ENCODE measurements at places on chromosomes 5 and 9.

DNA sequence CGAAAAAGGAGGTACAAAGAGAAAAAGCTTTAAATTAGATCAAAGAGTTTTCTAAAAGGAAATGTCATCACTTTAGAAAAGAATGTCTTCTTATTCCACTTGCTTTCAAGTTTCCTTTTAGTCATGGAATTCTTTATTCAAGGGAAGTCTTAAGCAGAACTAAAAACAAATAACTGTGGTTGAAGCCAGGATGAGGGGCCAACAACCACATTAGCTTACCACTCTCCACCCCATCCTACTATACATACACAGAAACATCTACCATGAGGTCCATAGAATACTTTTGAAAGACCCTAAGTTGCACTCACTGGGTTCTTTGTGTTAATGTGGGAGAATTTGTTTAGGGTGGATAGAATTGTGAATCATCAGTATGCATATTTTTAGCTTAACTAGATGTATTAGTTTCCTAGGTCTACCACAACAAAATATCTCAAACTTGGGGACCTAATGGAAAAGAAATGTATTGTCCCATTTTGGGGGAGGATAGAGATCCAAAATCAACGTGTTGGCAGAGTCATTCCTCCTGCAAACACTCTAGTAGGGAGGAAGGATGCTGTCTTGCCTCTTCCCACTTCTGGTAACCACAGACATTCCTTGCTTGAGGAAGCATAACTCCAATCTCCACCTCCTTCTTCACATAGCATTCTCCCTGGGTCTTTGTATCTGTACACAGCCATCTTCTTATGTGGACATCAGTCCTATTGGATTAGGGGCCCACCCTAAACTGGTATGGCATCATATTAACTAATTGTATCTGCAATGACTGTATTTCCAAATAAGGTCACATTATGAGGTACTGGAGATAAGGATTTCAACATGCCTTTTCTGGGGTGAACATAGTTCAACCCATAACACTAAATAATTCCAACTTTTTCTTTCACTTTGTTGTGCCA, 239.4 kb downstream of the LURAP1L start:
- DNase-seq = no peak

DNA sequence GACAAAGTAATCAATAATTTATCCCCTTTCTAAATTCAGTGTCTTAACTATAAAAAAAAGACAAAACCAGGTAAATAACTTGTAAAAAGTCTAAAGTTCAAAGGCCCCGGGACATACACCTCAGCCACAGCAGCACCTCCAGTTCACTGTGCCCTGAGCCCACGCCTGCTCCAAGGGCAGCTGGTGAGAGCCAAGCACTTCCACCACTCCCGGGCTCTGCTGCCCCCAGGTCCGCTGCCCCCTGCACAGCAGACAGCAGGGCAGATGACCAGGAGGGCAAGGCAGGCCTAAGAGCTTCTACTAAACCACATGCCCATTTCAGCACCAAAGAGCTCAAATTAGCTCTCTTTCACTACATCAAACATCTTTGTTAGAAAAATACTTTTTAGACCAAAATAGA, 91.9 kb downstream of the CAMSAP1 start:
- no peak for DNase-seq

DNA sequence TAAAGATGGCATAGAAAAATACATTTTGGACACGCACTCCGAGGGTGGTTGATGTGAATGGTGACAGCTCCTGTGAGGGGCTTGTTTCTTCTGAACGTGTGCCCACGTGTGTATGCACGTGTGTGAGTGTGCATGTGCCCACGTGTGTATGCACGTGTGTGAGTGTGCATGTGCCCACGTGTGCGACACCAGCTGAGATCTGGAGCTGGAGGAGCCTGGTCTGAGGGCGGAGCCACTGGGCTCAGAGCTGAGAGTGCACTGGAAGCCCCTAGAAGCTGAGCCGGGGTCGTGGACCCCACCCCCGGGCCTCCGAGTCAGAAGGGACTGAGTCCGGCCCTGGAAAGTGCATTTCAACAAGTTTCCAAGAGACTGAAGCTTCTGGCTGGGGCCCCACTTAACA, 282.5 kb upstream of the IRX4 start:
- DNase-seq = no peak

DNA sequence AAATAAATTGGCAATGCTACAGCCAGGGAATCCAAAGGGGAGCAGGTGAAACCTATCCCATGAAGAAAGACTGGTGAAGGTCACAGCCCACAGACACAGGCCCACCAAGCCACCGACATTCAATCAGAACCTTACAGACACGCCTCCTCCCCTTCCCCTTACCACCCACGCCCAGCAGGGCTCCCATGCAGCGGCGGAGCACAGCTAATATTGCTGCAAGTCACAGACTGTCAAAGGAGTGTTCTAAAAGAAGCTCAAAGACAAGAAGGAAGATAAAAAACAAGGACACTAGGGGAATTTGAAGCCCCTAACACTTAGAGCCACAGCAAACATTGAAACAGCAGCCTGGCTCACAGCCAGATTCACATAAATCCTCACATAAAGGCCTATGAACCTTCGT, 91.2 kb downstream of the MED10 start:
- no peak for DNase-seq

GRCh38 chr9:84239343-84239742, 101.2 kb downstream of the SLC28A3 start:
- DNase-seq = no peak

- DNase-seq = no peak
Measured at GRCh38 chr5:135950611-135951010, 4.2 kb downstream of the LECT2 start.

- no peak for DNase-seq
Measured at GRCh38 chr9:128211186-128211980, 8.2 kb downstream of the DNM1 start.

- no peak for DNase-seq
Measured at GRCh38 chr5:23627976-23628375, 120.6 kb downstream of the PRDM9 start.

- DNase-seq = peak; percentile 33
Measured at GRCh38 chr9:132160802-132161742, 786 bp upstream of the NTNG2 start.

GRCh38 chr5:13704396-13704795, 240.1 kb downstream of the DNAH5 start:
- no peak for DNase-seq

GRCh38 chr5:41681840-41682239, 171.4 kb upstream of the PLCXD3 start:
- no peak for DNase-seq

- DNase-seq = no peak
Measured at GRCh38 chr9:115158661-115159481, 40.9 kb upstream of the TNC start.

GRCh38 chr5:16924206-16924605, 11.9 kb downstream of the MYO10 start:
- DNase-seq = no peak

- no peak for DNase-seq
Measured at GRCh38 chr5:170769246-170769645, 14.3 kb upstream of the GABRP start.

- DNase-seq = no peak
Measured at GRCh38 chr9:123375469-123376132, 19.6 kb downstream of the CRB2 start.

DNA sequence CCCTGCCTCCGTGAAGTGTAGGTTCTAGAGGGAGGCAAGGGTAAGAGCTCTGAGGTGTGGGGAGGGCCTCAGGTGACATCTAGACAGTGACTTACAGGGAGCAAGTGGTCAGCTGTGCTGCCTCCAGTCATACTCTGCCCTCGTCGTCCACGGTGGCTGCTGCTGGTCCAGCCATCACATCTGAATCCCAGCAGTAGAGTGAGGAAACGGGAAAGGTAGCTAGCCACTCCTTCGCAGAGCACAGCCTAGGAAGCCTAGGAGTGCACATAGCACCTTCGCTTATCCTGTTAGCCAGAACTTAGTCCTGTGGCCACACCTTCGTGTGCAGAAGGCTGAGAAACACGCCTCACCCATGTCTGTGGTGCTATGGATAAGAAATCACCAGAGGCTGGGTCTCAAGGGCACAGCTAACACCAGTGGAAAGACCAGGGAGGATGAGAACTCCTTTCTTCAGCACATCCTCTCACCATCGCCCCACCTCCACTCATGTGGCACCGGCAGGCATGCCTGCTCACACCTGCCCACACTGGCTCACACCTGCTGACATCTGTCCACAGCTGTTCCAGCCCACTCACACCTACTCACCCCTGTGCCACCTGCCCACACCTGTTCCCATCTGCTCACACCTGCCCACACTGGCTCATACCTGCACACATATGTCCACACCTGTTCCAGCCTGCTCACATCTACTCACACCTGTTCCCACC, 44.5 kb upstream of the SLC6A19 start:
- DNase-seq = no peak

GRCh38 chr9:138098116-138098907, 220.7 kb downstream of the CACNA1B start:
- DNase-seq = no peak

- DNase-seq = no peak
Measured at GRCh38 chr5:69494452-69494851, 1.9 kb downstream of the OCLN start.

DNA sequence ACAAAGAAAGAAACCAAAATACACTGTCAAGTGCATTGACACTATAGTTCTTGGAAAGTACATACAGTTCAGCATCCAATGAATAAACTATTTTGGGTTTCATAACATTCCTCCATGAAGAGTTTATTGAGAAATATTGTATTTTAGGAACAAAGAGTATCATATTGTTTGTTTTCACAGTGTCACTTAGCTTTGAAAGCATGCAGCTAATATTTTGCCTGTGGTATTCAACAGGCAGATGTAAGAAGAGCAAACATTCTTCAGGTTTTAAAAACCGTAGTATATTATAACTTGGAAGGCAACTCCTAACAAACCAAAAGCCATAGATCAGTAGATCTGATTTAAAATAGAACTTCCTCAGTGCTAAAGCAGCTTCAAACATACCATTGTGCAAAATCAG, 4.5 kb downstream of the PRELID2 start:
- no peak for DNase-seq

- no peak for DNase-seq
Measured at GRCh38 chr9:70935856-70936255, 185.6 kb downstream of the TRPM3 start.

DNA sequence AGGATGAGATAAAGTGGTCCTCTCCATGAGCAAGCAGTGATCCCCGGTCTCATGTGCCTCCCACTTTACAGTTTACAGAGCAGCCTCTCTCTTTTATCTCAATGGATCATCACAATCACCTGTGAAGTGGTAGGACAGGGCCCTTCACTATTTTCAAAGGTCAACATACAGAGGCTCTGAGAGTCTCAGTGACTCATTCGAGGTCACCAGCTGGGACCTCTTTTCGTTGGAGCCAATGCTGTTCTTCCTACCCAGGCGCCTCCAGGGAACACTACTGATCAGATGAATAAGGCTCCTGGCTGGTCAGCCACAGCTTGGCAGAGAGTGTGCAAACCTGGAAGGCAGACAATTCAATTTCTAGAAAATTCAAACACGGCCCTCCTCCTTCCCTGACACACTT, 16.6 kb downstream of the GGTA1 start:
- DNase-seq = no peak

DNA sequence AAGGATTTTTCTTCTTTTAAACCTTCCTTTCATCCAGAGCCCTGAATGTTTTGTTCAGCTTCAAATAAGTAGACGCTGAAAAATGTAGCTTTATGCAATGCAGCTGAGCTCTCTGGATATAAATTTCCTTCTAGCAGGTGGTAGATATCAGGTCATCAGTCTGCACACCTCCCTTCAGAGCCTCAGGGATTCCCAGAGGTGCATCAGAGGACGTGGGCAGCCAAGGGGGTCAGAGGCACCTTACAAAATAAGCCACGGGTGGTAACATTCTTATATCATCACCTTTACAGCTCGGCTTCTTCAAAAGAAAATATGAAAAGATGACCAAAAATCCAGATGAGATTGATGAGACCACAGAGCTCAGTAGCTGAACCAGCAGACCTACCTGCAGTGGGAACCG, 19.3 kb downstream of the MOCS2 start:
- DNase-seq = no peak

DNA sequence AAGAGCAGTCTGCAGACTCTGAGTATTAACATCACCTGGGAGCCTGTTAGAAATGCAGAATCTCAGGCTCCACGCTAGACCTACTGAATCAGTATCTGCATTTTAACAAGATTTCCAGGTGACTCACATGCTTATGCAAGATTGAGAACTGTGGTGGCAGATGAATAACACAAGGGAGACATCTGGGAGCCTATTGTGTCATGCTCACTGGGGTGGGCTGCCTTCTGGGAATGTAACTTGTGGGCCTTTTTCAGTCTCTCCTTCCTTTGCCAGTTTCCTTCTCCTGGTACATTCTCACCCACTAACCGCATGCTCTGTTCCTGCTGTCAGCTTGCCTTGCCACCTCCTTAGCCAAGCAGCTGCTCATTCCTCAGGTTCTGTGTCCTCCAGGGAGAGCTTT, 176.6 kb upstream of the C9orf72 start:
- no peak for DNase-seq

GRCh38 chr5:34547300-34548085, 108.6 kb upstream of the RAI14 start:
- DNase-seq = no peak

DNA sequence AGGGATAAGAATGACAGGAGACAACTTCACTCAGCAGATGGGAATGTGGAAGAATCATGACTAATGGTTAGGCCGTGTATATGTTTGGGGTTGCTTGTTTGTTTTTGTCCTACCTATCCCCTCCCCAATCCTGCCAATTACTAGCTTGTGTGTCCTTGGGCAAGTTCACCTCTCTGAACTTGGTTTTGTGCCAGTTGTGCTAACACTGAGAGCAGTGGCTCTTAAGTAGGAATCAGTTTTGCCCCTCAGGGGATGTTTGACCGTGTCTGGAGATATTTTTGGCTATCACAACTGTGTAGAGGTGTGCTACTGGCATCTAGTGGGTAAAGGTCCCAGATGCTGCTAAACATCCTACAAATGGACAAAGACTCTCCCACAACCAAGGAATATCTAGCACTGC, 287.0 kb downstream of the DMRT2 start:
- no peak for DNase-seq

GRCh38 chr9:18056993-18057369, 417.0 kb upstream of the ADAMTSL1 start:
- no peak for DNase-seq

DNA sequence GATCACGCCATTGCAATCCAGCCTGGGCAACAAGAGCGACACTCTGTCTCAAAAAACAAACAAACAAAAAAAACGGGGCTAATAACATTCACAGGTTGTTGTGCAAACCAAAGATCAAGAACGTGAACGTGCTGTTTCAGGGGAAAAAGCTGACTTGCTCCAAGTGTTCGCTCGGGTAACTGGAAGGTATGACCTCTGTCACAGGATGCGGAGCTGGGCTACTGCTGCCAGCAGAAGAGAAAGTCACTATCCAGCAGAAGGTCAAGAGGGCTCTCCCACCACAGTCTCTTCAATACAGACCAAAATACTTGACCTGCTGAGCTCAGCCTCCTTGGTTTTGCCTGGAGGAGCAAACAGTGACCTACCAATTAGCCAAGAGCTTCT, 59.7 kb downstream of the ABCA1 start:
- DNase-seq = no peak

DNA sequence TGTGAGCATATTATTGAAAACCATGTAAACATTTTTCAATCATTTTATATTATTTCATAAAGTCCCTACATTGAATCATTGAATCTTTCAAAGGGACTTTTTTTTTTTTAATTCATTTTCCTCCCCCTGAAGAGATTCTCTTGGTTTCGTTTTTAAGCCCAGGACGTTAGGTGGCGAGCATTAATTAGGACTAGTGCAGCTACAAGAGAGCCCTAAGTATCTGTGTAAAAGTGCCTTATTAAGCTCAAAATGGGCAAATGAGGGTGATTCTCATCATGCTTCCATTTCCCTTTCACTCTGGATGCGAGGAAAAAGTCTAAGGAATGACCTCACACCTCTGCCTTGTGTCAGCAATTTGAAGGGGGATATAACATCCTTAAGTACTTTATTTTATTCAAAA, 517.9 kb upstream of the ITGA1 start:
- no peak for DNase-seq
